Stimulated activated CD8-positive, alpha-beta memory T cell treated with anti-CD3 and anti-CD28 coated beads, Interleukin-7, amount 100 ng/mL, for 4 hours (primary cell): ENCODE measurements at places on chromosomes 3 and 15.

DNA sequence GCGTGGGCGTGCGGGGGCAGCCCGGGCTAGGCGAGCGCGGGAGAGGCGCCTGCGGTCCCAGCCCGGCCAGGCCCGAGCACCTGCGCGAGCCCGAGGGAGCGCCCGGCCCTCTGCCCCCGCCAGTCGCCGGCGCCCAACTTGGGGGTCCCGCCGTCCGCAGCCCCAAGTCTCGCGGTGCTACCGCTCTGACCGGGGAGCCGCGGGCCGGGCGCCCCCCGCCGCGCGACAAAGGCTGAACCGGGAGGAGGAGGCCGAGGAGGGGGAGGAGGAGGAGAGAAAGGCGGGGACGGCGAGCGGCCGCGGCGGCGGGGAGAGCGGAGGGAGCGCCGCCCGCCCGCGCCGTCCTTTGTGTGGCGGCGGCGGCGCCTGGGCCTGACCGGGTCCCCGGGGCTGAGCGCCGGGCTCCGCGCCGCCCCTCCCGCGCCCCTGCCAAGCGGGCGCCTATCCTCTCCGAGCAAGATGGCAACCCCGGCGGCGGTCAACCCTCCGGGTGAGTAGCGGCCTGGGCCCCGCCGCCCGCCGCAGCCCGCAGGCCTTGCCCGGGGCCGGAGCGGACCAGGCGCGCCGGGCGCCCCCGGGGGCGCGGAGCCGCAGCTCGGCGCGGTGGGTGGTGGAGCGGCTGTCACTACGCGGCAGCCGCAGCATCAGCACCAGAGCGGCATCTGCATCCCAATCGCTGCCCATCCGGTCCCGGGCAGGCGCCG, at the start of gene ARNT2:
Gene ARNT2 (plus strand): TSS at position 326 of the 704 bp plus-strand sequence. CDS start 134 bp downstream, at position 460.
- no peak for DNase-seq

GRCh38 chr3:185549122-185549521, 3.3 kb downstream of the LIPH start:
- DNase-seq, result no peak

GRCh38 chr3:73511571-73512525, 112.9 kb downstream of the PDZRN3 start:
- DNase-seq, result no peak

GRCh38 chr3:58379351-58380073, 46.8 kb downstream of the PXK start:
- no peak for DNase-seq

DNA sequence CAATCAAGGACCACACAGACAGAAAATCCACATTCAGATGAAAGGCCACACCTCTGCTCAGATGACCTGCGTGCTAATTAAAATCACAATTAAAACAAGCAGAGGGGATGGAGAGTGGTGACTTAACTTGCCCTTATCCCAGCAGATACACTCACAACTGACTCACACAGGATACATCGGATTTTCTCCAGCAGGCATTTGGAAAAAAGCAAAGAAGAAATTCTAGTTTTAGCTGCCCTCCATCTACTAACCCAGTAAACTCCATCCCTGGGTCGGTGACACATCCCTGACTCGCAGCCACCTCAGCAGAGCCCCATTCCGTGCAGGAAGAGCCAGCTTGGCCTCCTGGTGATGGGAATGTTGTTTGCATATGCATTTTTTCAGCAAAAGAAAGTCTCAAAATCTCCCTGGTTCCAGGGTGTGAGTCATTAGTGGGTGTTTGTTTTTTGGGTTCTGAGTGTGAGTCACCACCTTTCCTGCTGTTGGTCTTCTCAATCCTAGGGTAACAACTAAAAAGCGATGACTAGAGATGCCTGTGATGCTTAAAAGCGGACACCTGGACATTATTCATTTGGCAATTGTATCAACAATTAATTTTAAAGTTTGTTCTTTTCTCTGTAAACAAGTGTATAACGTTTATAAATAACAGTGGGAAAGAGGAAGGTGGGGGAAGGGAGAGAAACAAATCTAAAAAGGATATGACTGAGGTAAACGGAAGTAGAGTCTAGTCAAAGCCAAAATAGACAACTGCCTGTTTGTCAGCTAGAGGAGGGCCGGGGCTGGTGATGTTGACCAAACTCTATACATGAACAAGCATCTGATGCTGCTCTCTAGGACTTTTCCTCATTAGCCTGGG, 49.8 kb upstream of the SLC4A7 start:
- DNase-seq, result no peak

- DNase-seq, result no peak
These were observed 133.6 kb upstream of the ABHD17C start for GRCh38 chr15:80561500-80561899.

GRCh38 chr15:24835301-24835700, 119.5 kb upstream of the SNRPN start:
- DNase-seq, result no peak

GRCh38 chr3:48338635-48339034, 5.2 kb upstream of the SPINK8 start:
- no peak for DNase-seq

DNA sequence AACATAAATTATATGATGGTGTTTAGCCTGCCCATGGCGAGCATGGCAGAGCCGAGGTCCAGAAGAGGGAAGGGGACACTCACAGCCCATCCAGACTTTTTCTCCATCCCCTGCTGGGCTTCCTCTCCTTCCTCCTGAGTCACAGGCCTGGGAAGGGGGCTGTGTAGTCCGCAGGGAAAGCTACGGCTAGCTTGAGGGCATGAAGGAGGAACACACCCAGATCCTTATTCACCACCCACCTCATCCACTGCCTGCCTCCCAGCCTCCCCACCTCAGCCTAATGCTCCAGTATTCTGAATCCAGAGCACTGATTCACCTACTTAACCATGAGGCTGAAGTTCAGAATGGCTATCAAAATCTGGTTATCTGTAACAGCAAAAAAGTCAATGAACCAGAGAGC, 97.8 kb downstream of the OXNAD1 start:
- no peak for DNase-seq

DNA sequence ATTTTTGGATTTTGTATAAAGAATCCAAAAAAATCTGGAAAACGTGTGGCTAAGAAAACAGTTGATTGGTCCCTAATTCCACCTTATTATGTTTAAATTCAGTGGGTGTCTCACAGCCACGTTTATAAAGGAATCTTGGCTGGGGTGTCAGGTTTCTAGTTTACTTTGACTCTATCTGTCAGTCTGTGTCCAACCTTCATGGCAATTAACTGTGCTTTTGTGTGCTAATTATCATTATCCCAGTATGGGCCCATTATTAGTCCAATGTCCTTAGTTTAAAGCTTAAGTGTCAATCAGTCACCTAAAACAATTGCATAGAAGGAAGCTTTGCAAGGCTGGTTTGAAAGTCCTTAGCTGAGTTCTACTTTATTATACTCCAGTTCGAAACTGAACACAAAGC, 3.7 kb upstream of the CNTN4 start:
- DNase-seq, result no peak

DNA sequence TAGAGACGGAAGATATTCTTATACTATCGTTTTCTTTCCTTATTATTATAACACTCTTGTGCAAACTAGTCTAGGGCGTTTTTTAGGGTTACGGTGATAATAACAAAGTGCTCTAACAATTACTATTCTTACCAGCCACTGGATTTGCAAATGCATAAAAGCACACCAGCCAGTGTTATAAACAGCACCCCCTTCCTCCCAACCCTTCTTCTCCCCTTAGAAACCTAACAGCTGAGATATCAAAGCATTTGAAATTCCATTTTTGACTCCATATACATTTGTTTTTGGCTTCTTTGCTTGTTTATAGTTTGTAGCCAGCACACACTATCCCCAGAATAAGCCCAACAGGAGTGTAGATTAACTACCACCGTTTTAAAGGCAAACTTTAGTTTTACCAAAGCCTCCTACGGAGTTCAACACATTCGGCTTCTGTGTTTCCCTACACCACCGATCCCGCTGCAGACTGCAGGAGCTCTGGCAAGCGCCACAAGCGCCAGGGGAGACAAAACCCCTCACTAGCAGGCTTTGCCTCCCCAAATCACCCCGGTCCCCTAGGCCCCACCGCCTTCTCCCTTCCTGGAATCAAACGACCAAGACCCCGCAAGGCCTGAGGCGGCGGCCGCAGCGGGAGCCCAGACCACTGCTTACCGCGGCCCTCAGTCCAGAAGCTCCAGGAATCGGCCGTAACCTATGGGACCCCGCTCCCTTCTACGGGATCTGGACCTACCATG, 461 bp downstream of the COPB2 start:
- DNase-seq, result no peak

DNA sequence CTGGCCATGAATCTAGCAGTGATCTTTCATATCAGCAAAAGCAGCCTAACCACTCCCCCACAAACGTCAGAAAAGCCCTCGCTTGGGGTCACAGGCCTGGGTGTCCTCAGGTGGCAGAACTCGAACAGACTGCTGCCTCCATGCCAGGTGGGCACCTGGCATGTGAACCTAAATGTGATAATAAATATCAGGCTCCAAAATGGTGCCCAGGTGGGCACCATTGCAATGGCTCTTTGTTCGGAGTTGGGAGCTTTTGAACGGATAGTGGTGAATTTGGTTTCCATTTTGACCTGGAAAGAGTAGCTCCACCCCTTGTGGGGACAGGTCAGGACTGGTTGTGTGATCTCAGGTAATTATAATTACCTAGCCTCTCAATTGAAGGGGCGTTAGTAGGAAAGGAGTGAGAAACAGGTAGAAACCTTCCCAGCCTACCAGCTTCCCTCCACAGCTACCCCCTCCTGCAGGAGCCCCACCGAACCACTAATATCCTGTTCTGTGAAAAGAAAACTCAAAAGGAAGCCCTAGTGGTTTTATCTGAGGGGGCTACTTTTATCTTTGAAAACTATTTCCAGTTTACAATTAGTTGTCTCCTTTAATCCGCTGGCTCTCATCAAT, 18.1 kb downstream of the MYO1E start:
- DNase-seq, result no peak

DNA sequence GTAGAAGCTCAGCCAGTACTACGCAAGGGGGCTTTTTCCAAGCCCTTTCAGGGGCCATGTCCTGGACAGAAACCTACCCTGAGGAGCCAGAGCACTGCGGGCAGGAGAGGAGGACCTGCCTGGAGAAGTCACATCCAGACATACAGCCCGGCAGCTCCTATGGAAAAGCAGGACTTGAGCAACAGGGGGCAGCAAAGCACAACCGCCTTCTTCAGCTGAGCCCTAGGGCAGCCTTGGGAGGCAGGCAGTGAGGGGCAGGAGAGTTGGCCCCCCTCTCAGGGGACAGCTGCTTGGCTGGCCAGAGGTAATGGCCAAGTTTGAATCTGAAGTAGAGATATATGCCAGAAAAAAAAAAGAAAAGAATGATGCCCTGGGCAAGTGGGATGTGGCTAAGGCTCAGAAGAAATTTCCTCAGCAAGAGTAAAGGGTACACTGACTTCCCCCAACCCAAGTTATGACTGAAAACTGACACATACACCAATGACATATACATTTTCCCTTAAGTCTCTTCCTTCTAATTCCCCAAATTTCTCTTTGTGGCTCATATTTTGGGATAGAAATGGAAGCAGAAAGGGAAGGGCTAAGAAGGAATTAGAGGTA, 56.9 kb downstream of the CYP19A1 start:
- DNase-seq, result no peak

DNA sequence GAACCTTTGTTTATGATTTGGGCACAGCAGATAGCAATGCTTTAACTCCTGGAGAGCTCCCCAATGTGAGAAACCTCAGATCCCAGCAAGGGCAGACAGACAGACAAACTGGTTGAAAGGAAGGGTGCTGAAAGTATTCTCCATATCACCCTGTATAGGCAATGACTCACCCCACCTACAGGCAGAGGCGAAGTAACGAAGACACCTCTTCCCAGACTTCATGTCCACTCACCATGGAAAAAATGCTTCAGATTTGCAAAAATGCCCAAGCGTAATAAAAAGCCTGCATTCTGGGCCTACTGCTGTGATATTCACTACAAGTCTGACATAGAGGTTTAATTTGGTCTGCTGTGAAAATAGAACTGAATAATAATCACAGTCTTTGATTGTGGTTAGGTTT, 50.5 kb downstream of the THBS1 start:
- peak; percentile 33 for DNase-seq
